ENCODE measurements at places on chromosomes 2 and 18. TPM values are rescaled to one million over a fixed set of nuclear protein-coding genes. Genes with fewer than 3 reads are reported as not detected.

Gene SATB2
- 5.0 TPM for polyA plus RNA-seq

Gene LYPD6
- polyA plus RNA-seq: 5.4 TPM

Gene GALR1
- 0.51 TPM for polyA plus RNA-seq

Gene SIGLEC15
- polyA plus RNA-seq: 2.0 TPM

Gene TLX2
- 5.0 TPM for polyA plus RNA-seq

Gene AKAIN1
- polyA plus RNA-seq: 0.12 TPM

Gene SOWAHC
- 20.8 TPM for polyA plus RNA-seq

Gene MROH2A
- polyA plus RNA-seq: 0.16 TPM

Gene TIMM21
- 41.5 TPM for polyA plus RNA-seq
